ENCODE measurements at places on chromosomes 6 and 20.

DNA sequence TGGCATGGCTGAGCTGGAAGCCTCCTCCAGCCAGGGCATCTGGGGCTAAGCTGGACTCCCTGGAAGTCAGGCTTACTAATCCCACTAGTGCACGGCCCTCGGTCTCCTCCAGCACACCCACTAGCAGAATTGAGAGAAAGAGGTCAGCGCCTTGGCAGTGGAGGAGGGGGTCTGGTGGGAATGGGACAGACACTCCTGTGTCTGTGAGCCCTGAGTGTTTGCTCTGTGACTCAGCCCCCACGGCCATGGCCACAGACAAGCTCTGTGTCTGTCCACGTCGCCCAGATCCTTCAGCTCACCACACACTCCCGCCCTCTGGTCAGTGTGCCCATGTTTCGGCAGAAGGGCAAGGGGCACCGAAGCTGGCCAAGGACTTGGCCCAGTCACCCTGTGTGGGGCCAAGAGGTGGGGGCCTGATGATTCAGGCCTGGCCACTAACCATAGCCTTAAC lies 8.8 kb downstream of the MDFI start:
- DNase-seq, result peak; percentile 38

DNA sequence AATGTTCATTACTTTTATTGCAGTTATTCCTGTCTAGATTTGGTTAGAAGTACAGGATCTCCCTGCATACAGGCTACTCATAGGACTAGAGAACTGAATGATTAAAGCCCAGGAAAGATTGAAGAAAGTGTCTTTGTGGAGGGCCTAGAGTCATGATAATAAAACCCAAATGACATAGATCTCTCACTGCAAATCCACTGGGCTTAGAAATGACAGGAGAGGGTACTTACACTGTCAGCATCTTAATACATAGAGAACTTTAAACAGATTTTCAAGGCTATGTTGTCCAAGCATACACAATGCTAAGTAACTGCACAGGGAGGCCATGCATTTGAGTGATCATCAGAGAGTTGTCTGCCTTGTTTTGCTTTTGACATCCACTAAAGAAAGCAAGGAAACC lies 383.8 kb upstream of the MAP3K7 start:
- no peak for DNase-seq

GRCh38 chr6:154621686-154622085 lies 111.2 kb upstream of the CNKSR3 start:
- no peak for DNase-seq

GRCh38 chr20:37362821-37363220 lies 16.9 kb downstream of the SRC start:
- no peak for DNase-seq

- DNase-seq, result no peak
These were observed 296.3 kb downstream of the PREX1 start for GRCh38 chr20:48531505-48531904.

- DNase-seq, result no peak
These were observed 16.1 kb upstream of the HFE start for GRCh38 chr6:26071135-26071534.

DNA sequence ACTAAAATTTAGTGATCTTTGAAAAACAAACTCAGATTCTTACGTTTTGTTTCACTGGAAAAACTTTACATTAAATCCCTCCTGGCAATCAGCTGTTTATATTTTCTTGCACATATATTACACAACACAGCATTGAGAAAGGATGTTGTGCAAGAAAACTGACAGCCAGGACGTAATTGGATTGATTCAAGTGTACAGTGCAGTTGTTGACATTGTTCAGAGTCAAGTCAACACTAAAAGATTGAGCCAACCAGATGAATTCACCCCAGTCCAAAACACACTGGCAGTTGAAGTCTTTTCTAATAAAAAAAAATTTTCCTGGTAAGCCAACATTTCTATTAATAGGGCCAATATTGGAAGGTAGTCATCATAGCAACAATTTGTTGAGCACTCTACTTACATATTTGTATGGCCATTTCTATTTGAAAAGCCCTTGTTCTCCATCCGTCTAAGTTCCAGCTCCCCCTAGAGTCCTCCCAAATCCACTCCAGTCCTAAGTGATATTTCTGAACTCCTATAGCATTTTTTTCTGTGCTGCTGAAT lies 20.9 kb upstream of the VNN1 start:
- DNase-seq, result no peak

GRCh38 chr20:56428410-56428809 lies 16.4 kb downstream of the CASS4 start:
- no peak for DNase-seq

DNA sequence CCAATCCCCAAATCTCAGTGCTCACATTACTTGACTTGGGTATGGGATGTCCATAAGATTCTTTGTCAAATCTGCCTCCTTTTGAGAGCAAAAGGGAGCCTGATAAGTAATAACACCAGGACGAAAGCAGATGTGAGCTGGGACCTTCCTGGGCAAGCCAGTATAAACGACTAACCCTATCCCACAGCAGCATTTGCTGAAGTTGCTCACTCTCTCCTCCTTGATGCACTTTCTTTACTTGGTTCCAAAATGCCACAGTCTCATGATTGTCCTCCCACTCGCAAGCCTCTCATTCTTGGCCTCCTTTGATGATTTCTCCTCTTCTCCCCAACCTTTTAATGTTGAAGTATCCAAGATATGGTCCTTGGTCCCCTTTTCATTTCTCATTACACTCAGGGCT lies 44.7 kb upstream of the TAGAP start:
- DNase-seq, result no peak

DNA sequence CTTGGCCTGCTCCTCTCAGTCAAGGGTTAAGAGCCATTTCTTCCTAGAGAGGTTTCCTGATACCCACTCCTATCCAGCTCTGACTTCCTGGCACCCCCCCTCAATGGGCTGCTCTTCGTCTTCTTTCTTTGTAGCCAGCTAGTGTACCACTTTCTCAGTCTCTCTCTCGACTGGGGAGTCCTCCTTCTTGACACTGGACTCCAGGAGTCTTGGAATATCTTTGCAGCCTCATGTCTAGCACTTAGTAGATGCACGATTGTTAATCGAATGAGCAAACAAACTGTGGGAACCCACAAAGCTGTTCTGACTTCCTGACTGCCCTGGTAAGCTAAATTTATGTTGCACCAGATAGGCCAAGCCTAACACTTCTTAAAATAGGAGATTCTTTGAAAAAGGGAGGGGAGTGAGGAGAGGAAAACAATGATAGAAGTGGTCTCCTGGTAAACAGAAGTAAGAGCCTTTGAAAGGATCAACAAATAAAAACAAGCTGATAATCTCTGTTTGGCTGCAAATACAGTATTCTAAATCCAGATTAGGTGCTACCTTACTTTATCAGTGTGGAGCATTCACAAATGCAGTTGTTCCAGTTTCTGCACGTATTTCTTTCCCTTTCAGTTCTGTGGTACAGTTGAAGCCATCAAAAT lies 160.1 kb upstream of the CITED2 start:
- no peak for DNase-seq

DNA sequence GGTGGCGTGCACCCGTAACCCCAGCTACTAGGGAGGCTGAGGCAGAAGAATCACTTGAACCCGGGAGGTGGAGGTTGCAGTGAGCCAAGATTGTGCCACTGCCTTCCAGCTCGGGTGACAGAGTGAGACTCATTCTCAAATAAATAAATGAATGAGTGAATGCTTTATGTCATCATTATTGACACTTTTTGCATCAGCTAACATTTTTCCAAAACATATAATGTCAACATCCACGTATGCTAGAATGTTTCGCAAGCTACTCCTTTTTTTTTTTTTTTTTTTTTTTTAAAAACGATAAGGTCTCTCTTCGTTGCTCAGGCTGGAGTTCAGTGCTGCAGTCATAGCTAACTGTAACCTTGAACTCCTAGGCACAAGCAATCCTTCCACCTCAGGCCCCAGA lies 72.2 kb downstream of the SENP6 start:
- DNase-seq, result no peak

DNA sequence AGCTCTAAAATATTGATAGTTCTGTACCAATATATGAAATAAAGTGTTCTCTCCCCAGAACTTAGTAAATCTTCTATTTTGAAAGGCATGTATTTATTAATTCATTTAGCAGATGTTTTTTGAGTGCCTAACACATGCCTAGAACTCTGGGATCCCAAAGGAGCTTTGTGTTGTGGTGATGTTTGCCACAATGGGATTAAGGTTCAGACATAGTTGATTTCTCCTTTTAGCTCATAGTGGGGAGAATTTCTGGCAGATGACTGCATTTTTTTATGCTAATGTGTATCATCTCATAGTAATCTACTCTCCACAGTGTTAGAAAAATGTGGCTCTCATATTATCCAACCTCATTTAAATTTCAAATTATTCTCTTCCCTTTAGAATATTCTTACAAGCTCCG lies 21.7 kb downstream of the MYB start:
- DNase-seq, result no peak

DNA sequence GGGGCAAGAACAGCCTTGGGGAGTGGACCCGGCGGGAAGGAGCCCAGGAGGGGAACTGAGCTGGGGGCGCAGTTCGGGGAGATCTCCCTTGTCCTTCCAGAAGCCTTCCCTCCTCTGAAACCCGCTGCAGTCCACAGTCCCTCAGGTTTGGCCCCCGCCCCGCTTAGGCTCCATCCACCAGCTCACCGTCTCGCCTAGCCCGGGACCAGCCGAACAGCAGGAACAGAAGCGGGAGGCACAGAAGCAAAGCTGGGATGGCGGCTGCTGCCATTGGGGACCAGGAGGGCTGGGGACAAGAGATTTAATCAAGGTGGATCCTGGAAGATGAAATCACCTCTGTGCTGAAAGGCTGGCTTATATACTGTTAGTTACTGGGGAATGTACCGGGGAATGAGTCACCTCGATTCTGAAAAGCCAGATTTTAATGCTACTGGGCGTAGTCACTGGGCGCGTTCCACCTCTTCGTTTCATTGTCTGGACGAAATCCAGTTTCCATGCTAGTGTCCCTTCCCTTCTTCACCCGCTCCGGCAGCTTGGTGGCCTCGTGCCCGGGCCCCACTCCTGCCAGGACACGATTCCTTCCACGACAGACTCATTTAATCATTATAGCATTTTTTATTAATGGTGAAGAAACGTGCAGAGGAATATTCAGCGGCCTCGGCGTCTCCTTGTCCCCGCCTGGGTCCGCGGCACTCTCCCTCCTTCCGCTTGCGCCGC lies at the start of gene RAET1L:
Gene RAET1L, minus strand, starts transcription at position 332 of the 717 bp plus-strand sequence. Its CDS starts 61 bp downstream, at position 271.
- peak; percentile 70 for DNase-seq

DNA sequence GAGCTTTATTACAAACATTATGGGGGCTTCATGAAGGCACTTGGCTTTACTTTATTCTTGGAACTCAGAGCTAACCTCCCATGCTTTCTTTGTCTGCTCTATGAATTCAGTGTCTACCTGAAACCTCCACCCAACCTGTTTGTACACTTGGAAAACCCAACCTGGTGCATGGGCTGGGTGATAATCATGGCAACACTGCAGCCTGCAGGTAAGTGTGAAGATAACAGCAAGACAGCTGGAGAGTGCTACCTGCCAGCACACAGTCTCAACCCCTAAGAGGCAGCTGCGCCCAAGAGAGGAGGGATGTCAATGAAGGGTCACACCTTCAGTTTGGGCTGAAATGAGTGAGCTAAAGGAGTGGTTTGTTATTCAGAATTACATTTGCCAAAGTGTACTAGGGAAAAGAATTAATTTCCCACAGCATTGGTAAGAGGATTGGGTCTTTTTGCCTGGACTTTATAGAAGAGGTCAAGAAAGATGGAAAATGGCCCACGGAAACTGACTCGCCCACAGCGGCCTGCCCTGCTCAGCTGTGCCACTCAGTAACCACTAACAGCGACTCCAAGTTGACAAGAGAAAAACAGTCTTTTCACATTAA lies 24.4 kb downstream of the FOXQ1 start:
- peak; percentile 27 for DNase-seq

All from RCC 7860 (cell line).